ENCODE measurements at places on chromosomes 2 and 18.

GRCh38 chr2:82412021-82412420 is 2047.1 kb downstream of the SUCLG1 start:
- no peak for DNase-seq

DNA sequence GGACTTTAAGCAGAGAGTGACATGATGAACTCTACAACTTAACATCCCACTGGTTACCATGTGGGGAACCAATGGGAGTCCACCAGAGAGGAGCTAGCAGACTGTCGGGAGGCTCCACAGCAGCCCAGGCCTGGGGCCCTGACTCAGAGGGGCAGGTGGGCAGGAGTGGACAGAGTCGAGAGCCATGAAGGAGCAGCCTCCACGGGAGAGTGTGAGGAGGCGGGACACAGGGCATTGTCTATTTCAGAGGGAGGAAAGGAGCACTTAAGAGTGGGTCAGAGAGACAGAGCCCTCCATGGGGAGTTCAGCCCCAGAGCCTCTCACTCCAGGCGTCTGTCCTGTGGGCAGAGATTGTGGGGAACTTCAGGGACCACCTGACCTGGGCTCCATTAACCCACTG is 118.7 kb downstream of the CYP26B1 start:
- no peak for DNase-seq

GRCh38 chr2:105489168-105489878 is 90.5 kb upstream of the FHL2 start:
- DNase-seq: no peak

- DNase-seq: no peak
These were observed 81.6 kb upstream of the ALPP start for GRCh38 chr2:232296776-232297525.

- no peak for DNase-seq
These were observed 44.0 kb downstream of the TCF4 start for GRCh38 chr18:55544014-55544413.

- DNase-seq: no peak
These were observed 584.7 kb upstream of the SETBP1 start for GRCh38 chr18:44096016-44096415.

DNA sequence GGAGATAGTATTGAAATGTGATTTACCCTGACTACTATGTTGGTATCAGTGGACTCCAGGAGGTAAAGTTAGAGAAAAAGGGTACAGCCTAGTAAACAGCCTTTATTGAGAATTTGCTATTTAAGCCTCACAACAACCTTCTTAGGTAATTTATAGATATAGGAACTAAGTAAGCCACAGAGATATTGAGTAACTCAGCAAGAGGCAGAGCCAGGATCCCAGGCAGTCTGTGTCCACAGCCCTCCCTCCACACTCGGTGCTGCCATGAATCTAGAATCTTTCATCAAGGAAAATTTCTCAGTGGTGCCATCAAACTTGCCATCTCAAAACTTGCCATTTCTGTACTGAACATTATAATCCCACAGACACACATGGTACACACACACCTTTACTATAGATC is 170.9 kb downstream of the CAPN13 start:
- peak; percentile 14 for DNase-seq

DNA sequence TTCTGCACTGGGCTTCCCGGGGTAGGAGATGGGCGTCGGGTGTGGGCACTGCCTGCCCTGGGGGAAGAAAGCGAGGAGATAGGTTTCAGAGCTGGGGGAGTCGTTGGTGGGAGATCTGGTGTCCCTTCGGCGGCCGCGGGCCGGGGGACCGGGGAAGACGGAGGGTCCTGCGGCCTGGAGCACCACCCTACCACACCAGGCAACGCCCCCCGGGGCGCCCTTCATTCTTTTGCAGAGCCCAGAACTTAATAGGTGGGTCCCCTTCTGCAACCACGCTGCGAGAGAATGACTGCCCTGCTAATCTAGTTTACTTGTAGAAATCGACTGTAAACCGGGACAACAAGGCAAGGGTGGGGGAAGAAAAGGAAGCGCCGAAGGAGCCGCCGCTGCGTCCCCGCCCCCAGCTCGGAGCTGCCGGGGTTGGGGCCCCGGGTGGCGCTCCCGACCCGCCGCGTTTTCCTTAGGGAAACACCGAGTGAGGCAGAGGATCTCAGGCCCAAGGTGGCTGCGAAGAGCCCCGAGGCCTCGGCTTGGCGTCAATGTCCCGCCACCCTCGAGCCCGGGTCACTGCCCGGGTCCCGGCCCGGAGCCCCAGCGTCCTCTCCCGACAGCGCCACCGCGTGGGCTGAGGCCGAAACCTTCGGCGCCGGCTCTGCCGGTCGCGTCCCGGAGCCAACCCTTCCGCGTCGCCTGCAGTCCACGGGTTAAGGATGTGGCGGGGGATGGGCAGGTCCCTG is 5.4 kb upstream of the SATB2 start:
- peak; percentile 79 for DNase-seq

GRCh38 chr2:555164-555922 is 121.9 kb downstream of the TMEM18 start:
- DNase-seq: no peak

GRCh38 chr2:80748592-80748991 is 444.0 kb upstream of the LRRTM1 start:
- DNase-seq: no peak

DNA sequence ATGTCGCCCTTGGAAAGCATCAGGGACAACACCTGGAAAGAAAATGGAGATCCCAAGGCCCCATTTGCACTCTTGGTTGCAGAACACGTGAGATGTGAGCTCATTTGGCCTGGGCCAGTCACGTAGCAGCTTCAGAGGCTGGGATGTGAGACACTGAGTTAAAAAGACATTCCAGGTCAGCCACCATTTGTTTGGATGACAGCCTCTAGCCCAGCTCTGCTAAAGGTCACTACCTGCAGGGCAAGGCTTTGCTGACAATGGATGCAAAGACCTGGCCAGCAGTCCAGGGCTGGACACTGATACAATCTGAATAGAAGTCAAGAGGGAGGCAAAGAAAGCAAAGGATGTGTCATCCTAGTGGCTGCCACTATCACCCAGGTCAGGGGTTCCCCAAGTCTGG is 83.9 kb upstream of the LRPPRC start:
- DNase-seq: no peak

DNA sequence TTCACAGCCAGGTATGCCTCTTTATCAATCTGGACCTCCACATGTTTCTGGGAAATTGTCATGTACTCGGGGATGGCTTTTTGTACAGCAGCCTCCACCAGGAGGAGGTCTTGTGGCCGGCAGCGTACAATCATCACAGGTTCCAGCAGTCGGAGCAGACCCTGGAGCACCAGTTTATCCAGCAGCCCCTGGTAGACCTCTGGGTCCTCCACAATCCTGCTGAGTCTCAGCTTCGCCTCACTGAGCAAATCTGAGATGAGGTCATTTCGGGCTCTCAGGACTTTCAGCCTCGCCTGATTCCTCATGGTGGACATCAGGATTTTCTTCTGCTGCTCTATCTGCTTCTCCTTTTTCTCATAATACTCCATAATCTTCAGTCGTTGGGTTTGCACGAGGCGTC is 32.8 kb downstream of the TMEM247 start:
- DNase-seq: no peak

DNA sequence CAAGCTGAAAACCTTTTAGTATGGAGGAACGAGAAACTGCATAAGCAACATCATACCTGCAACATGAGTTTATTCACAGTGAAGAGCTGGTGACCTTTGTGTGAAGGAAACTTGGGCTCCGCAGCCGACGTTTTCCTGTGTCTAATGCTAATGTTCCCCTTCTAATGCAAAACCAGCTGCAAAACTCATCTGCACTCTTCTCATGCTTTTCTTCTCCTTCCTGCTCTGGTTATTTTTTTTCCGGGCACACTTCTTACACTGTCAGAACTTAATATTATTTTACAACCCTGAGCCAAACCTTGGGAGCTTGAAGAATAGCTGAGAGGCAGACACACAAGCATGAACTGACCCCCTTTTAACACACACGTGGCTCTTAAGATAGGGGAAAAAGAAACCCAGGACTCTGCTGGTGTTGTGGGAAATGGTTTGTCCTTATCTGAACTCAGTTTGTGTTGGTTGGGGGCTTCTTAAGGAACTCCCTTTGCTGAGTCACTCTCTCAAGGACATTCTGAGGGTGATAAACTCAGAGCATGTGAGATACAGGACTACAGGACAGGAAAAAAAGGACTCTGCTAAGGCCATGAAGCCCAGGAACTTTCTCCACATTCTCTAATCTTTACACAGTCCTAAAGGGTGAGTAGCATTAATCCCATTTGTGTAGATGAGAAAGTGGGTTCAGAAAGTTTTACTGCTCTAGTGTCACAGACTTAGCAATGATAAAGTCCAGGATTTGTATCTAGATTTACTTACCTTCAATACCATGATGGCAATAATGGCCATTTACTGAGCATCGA is 439.3 kb upstream of the TRIB2 start:
- peak; percentile 96 for DNase-seq

DNA sequence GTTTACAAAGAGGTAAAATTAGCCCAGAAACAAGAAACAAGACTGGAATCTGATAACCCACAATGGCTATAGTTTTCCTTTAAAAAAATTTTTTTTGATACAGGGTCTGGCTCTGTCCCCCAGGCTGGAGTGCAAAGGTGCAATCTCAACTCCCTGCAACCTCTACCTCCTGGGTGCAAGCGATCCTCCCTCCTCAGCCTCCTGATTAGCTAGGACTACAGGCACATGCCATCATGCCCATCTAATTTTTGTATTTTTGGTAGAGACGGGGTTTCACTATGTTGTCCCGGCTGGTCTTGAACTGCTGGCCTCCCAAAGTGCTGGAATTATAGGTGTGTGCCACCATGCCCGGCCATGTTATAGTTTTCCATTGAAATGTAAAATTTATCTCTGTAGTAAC is 12.3 kb upstream of the PARD6G start:
- DNase-seq: no peak

GRCh38 chr2:201093573-201093972 is 21.8 kb downstream of the NDUFB3 start:
- peak; percentile 75 for DNase-seq

DNA sequence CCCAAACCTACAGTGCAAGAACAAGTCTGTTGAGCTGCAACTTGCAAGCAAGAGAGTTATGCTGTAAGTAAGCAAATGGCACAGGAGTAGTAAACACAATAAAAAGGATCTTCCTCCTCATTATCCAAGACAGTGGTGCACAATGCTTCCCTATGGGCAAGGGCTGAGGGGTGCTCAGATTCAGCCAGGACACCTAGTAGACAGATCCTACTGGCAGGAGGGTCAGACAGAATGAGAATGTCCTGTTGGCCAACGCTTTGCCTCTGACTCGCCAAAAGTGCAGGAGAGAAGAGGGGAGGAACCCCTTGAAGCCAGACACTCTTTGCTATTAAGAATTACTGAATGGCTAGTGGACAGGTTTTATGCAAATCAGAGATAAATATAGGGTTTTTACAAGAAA is 280.4 kb upstream of the SESTD1 start:
- no peak for DNase-seq

- no peak for DNase-seq
These were observed 232.4 kb downstream of the CD226 start for GRCh38 chr18:69715191-69715795.

GRCh38 chr2:196925768-196926561 is 542 bp downstream of the PGAP1 start:
- peak; percentile 21 for DNase-seq

DNA sequence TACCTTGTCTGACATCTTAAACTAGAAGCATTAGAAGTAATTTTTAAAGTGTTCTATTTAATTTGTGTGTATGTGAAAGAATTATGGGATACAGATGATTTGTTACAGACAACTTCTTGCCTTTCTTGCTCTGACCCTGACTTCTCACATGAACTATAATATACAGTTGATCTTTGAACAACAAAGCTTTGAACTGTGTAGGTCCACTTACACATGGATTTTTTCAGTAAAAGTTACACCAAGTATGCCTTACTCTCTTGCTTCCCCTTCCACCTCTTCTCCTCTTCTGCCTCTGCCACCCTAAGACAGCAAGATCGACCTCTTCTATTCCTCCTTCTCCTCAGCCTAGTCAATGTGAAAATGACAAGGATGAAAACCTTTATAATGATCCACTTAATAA is 42.2 kb downstream of the SLC40A1 start:
- DNase-seq: no peak

GRCh38 chr2:85959826-85960225 is 71.0 kb upstream of the ST3GAL5 start:
- DNase-seq: no peak

DNA sequence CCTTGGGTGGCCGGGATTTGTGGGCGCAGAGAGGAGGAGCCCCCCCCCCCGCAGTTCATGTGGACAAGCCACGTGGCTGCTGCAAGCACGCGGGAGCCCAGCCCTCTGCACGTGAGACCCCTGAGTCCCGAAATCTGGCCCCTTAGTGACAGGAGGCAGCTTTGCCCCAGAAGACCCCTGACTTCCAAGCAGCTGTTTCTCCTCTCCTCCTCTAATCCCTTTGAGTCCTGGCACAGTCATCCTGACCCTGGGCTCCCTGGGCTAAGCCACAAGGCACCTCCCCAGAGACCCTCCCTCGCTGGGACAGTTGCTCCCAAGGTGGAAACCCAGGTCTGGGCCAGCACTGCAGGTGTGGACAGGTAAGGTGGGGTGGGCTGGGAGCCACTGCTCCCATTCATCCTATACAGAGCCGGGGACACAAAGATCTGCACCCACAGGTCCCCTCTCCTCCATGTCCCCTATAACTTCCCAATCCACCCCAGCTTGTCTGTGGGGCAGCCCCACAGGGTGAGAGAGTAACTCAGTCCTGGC is 923 bp downstream of the TEKT4 start:
- DNase-seq: no peak

DNA sequence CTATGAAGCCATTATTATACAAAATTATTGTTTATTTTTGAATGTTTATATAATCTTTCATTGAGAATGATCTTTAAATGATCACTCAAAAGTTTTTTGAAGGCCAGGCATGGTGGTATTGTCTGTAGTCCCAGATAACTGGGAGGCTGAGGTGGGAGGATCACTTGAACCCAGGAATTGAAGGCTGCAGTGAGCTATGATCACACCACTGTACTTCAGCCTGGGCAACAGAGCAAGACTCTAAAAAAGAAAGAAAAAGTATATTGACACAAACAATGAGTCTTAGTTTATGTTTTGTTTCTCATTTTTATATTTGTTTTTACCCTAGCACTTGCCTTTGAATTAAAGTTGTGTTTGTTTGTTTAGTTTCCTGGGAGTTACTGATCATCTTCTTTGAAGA is 2.3 kb downstream of the TWSG1 start:
- no peak for DNase-seq

Measured in hematopoietic multipotent progenitor cell treated with erythropoietin and hydrocortisone succinate and interleukin-3 and kit ligand, for 4 days (in vitro differentiated cells).